ENCODE measurements at places on chromosomes 12 and 14.

GRCh38 chr12:69595689-69596088 is 10.4 kb downstream of the CCT2 start:
- no peak for DNase-seq

- DNase-seq: no peak
Measured at GRCh38 chr14:44995196-44995595, 33.2 kb downstream of the TOGARAM1 start.

- no peak for DNase-seq
Measured at GRCh38 chr14:77128414-77128891, 13.1 kb downstream of the ZDHHC22 start.

GRCh38 chr12:106586278-106586802 is 3.5 kb downstream of the RFX4 start:
- no peak for DNase-seq

DNA sequence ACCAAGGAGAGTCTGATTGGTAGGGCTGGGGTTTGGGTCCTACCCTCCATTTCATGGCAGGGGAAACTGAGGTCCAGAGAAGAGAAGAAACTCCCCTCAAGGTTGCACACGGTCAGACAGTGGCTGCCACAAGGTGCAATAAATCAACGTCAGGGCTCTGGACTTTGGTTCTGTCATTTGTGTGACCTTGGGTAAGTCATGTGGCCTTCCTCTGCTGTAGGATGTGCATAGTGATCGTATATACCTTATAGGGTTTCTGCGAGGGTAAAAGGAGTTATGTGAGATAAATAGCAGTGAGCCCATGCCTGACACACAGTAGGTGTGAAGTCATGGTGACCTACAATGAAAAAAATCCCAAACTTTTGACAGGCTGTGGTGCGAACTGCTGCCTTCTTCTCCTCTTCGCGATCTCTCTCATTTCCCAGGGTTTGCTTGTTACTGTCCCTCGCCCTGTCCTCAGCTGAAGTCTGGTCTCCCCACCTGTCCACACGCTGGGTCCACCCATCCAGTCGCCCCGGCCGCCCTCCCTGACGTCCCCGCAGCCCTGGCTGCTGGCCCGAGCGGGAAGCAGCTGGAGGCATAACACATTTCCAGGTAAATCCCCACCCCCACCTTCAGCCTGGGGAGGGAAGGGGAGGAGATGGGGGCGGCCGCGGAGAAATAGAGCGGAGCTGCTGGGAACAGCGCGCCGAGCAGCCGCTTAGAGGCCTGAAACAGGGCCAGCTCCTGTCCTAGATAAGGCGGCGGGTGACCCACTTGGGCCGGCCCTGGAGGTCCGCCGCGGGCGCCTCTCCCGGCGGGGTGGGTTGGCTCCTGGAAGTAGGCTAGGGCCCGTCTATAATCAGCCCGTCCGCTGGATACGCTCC is 1.8 kb upstream of the FAM222A start:
- DNase-seq: no peak

GRCh38 chr14:100586153-100586402 is 1.1 kb downstream of the BEGAIN start:
- no peak for DNase-seq

All from omental fat pad (tissue), 4 donors.